Cardiac septum (tissue), 1 donor: ENCODE measurements at places on chromosomes 2 and 18. TPM values are rescaled to one million over a fixed set of nuclear protein-coding genes. Genes with fewer than 3 reads are reported as not detected.

PLEKHH2 gene
- total RNA-seq: 5.2 TPM

WDR33 gene
- 35.9 TPM for total RNA-seq

GRCh38 chr18:78986018-78986481, 6.4 kb downstream of the SALL3 start:
- no peak for DNase-seq

GRCh38 chr18:48391868-48392267, 17.3 kb downstream of the ZBTB7C start:
- no peak for DNase-seq

DNA sequence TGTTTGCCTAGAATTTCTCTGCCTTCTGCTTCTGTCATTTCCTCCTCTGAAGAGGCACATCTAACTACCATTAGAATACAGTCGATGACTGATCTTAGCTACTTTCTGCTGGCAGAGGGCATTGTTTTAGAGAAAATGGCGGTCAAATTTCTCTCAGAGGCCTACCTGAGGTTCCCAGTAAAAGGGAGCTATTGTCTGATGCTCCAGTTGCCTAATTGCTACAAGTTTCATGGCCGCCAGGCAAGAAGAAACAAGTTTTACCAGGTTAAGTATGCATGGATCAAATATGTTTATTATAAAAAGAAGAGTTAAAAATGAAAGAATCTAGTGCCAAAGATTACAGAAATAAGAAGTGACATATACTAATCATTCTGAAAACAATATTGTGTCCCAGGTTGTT, 416.6 kb downstream of the DSC3 start:
- DNase-seq: no peak

GRCh38 chr18:44673256-44673880, 7.3 kb upstream of the SETBP1 start:
- DNase-seq: no peak
